CD4-positive, alpha-beta T cell treated with Interleukin-6 at 100 ng/mL for 8 hours (primary cell): ENCODE measurements at places on chromosomes 6 and 20.

DNA sequence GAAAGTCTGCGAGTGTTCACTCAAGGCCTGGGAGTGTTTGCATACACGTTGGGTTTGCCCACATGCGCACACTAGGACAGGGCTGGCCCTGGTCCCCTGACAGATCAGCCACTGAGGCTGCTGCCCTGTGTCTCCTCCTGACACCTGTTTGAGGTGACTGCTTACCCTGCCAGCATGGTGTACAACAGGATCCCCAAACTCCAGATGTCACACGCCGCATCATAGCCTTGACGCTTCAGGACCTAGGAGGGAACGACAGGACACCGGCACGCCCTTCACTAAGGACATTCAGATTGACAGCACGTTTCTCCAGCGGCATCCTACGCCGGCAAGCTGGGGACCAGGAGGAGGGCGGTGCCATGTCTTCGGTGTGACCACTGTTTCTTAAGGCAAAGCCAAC is 37.0 kb upstream of the MPC1 start:
- DNase-seq: no peak

DNA sequence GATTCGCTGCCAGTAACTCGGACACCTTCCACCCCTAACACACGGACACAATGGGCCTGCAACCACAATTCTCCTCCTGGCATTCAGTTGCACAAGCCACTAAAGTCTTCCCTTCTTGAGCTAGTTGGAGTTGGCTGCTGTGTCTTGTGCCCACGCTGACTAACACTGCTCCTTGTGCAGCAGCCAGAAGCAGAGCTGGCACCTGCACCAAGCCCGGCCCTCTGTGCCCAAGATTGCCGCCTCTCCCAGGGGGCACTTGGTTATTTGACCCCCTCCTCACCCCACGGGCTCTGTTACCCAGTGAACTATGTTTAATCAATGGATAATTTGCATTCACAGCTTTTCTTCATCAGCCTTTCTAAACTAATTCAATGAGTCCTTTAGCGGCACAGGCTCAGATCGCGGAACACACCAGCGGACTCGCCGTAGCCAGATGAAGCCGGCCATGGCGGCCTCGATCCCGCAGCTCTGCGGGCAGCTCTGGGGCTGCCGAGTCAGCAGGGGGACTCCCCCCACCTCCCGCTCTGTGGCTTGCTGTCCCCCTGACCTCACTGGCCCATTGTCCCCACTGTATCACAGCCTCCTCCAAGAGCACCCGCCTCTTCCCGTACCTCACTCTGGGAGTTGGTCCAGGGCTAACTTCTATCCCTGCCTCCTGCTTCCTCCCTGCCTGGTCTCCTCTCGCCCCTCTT is 94.8 kb upstream of the AFDN start:
- no peak for DNase-seq

DNA sequence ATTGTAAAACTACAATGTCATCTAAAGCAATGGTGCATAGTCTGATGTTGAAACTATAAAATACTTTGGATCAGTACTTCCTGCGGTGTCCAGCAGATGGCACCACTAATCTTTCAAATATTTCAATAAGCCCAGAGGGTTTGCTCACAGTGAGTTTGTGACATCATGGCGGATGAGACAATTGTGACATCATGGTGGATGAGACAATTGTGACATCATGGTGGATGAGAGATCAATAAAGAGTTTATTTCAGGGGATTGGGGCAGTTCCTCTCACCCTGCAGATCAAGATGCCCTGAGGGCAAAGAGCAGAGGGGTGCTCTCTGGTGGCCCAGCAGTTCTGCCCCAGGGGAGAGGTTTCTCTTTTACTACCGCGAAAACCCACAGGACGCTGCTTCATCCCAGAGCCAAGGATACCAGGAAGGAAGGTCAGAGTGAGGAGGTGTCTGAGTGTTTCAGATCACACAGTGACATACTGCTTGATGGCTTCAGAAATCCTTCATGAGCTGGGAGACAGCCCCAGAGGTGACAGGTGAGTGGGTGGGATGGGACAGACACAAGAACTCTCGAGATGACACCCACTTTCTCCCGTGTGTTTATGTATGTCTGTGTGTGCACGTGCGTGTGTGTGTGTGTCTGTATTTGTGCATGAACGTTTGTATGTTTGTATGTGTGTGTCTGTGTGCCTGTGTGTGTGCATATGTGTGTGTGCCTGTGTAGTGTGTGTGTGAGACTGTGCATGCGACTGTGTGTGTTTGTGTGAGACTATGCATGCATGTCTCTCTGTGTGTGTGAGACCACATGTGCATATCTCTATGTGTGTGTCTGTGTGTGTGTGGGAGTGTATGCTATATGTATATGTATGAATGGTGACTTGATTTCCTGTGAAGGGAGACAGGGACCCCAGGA is 7.3 kb upstream of the ULBP2 start:
- DNase-seq: peak; percentile 67

- no peak for DNase-seq
Observed at GRCh38 chr20:46206025-46206424, 87.9 kb downstream of the CD40 start.

DNA sequence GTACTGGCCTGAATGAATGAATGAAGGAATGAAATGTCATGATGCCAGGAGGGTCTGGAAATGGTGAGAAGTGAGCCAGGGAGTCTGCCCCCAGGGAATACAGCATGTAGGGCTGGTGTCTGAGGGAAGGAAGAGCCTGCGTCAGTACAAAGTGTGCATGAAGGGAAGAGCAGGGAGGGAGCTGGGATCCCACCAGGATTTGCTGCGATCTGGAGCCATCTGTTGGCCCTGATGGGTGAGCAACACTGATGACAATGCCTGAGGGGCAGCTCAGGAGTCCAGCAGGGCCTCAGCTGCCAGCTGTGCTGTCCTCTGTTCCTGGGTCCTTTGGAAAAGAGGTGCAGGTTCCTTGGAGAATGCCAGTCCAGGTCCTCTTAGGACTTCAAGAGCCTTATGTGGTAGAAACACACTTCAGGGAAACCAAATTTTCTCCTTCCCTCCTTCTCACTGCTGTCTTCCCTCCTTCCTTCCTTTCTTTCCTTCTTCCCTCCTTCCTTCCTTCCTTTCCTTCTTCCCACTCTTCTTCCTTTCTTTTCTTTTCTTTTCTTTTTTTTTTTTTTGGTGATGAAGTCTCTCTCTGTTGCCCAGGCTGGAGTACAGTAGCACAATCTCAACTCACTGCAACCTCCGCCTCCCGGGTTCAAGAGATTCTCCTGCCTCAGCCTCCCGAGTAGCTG is 11.5 kb downstream of the BPI start:
- DNase-seq: no peak

DNA sequence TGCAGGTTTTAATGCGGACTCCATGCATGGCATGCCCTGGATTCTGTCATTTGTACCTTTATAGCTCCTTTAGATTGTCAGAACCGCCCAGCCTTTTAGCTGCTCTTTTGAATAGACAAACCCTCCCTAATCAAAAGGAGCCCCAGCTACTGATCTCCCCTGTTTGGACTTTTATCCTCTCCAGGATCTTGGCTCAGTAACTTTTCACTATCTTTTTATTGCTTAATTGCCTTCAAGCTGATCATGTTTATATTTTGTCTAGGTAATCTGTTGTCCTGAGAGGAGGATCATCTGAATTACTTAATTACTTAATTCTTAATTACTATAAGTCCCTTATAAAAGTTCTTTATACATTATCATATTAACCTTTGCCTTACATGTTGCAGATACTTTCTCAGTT is 93.2 kb downstream of the HIVEP1 start:
- DNase-seq: no peak

- peak; percentile 80 for DNase-seq
Observed at GRCh38 chr6:131063028-131063763, at the start of gene EPB41L2. EPB41L2 (minus strand) TSS chr6:131063245; CDS start chr6:130956485, 106,760 bp downstream.

- no peak for DNase-seq
Observed at GRCh38 chr6:55011034-55011433, 163.3 kb upstream of the HCRTR2 start.

- no peak for DNase-seq
Observed at GRCh38 chr6:111792241-111792640, 81.0 kb downstream of the FYN start.

GRCh38 chr6:22251348-22251747 is 45.5 kb downstream of the PRL start:
- no peak for DNase-seq

GRCh38 chr6:31112478-31112877 is at the start of gene C6orf15:
C6orf15 (minus strand) TSS chr6:31112575; CDS start chr6:31112555, 20 bp downstream.
- no peak for DNase-seq

DNA sequence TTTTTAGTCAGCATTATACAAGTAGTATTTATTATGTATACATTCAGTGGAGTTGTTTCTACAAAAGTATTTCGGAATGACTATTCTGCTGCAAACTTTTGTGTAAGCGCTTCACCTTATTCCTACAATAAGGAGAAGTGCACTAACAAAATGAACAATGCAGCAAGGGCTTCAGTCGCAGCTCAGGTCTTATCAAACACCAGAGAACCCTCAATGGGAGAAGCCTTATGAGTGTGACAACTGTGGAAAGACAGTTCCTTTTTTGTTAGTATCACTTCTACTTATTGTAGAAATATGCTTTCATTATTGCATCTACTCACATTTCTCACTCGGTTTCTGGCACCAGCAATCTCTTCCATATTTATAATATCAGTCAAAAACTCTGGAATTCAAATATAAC is 18.8 kb downstream of the ZKSCAN3 start:
- no peak for DNase-seq

DNA sequence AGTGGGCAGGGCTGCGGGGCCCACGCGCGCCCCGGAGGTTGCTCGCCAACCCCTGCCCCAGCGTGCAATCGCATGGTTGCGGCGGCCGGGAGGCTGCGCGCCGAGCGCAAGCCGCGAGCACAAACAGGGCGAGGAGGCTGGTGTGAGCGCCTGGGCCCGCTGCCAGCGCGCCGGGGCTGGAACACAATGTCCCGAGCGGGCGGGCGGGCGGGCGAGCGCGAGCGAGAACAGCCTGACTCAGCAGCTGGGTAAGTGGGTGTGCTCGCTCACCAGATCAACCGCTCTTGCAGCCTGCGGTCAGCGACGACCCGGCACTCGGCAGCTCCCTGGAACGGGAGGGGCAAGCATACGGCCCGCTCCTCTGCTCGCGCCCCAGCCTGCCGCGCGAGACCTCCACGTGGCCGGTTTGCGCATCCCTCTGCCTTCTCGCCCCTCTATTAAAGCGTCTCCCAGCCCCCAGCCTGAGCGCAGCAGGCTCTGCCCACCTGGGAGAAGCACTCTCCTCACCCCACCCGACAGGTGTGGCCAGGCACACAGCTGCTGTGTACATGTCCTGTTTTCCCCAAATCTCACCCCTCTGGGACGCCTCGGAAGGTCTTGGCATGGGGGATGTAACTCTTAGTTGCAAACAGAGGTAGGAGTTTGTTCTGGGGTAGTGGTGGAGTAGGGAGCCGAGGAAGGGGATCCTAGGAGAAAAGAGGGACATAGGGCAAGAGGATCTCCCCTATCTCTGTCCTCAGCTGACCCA is 8.7 kb upstream of the ARMC12 start:
- DNase-seq: peak; percentile 94

GRCh38 chr6:45442716-45443115 is 65.0 kb upstream of the SUPT3H start:
- DNase-seq: no peak
